ENCODE measurements at places on chromosomes 7 and 10.
A peak's percentile ranks its signal among the peaks of the same experiment; 100 is the strongest.

DNA sequence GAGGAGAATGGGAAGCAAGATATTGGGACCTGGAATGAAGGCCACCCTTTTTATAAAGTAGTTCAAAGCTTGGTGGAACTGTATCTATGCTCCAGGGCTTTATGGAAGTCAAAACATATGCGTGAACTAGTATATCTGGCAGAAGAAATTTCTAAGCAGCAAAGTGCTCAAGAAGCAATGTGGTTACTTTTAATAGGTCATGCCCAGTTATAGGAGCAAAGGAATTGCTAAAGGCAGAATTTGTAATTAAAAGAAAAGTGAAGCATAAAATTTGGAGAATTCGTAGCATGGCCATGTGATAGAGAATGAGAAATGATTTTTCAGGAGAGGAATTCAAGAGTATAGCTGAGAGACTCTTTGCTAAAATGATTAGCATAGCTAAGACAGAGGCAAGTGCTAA is 1110.4 kb downstream of the XPNPEP1 start:
- no peak for DNase-seq

- DNase-seq, result no peak
Observed at GRCh38 chr10:110863361-110863760, 8.4 kb upstream of the PDCD4 start.

DNA sequence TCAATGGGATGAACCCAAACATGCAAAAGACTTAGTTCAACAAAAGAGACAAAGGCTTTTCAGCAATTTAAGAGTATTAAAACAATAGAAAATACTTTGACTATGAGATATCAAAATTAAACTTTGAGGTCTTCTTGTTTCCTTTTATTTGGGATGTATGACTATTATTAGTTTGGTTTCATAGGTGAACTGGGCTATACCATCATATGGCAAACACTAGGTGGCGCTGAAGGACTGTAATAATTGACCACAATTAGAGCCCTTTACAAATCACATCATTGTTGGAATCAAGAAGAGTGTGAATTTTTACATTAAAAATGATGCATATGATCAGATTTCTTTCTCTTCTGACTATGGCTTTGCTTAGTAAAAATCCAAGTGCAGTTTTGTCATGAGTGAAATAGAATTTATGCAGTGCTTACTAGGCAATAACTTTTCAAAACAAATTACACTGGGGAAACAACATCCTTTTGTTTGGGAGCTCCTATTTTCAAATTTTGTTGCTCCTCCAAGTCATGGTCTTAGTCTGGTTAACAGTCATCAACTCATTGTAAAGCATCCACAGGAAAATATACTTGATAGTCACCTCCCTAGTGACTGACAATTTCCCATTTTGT is 14.7 kb upstream of the NXPH1 start:
- no peak for DNase-seq

- peak; percentile 5 for DNase-seq
Observed at GRCh38 chr7:39741942-39742623, 118.7 kb downstream of the RALA start.

- peak; percentile 40 for DNase-seq
Observed at GRCh38 chr7:1533547-1534329, 3.2 kb downstream of the MAFK start.
